ENCODE measurements at places on chromosomes 7 and 10.

DNA sequence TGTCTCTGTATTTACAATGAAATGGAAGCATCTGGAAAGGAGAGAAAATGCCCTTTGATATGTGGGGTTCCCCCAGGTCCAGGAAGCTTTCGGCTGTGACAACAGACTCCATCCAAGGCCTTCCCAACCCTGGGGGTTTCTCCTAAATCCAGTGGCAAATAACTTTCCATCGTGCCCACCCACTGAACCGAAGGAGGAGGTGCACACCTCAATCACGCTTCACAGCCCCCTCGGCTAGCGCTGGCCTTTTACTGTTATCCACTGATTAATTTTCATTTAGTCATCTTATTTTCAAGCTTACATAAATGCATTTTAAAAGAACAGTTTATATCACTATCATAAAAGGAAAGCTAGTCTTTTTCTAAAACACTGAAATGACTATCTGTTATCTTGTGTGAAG is 286.8 kb upstream of the ZMIZ1 start:
- DNase-seq = no peak

GRCh38 chr10:114513381-114513792 is 109.1 kb upstream of the AFAP1L2 start:
- DNase-seq = no peak

DNA sequence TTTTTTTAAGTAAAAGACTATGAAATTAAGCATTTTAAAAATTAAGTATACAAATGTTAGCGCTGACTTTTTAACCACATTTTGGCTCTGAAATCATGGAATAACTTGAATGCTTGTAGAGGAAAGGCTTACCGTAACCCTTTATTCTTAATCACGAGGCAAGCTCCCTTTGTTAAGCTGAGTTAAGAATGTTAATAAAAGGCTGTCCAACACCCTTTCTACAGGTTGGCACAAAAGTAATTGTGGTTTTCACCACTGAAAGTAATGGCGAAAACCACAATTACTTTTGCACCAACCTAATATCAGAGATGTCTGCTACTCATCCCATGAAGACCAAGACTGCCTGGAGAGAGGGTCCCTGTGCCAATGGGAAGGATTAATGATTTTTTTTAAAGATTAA is 70.6 kb downstream of the STK17A start:
- no peak for DNase-seq

DNA sequence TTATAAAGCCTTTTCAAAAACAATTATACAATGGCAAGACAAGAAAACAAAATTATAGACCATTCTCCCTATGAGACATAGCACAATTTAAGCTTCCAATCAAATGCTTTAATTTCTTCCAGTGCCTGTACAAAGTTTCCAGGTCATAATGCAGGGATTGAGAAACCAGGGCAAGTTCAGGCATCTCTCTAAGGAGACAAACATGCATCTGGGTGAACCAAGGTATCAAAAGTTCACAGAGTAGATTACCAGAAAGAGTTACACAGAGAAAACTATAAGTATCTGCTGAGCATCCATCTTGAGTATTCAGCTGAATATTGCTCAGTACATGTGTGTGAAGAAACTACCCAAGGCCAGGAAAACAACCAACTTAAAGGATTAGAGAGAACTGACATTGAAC is 89.1 kb downstream of the COL28A1 start:
- no peak for DNase-seq

- DNase-seq = peak; percentile 51
Measured at GRCh38 chr10:114103284-114103683, 59.6 kb downstream of the ADRB1 start.

- DNase-seq = no peak
Measured at GRCh38 chr7:27104341-27105058, 2.0 kb upstream of the HOXA2 start.

DNA sequence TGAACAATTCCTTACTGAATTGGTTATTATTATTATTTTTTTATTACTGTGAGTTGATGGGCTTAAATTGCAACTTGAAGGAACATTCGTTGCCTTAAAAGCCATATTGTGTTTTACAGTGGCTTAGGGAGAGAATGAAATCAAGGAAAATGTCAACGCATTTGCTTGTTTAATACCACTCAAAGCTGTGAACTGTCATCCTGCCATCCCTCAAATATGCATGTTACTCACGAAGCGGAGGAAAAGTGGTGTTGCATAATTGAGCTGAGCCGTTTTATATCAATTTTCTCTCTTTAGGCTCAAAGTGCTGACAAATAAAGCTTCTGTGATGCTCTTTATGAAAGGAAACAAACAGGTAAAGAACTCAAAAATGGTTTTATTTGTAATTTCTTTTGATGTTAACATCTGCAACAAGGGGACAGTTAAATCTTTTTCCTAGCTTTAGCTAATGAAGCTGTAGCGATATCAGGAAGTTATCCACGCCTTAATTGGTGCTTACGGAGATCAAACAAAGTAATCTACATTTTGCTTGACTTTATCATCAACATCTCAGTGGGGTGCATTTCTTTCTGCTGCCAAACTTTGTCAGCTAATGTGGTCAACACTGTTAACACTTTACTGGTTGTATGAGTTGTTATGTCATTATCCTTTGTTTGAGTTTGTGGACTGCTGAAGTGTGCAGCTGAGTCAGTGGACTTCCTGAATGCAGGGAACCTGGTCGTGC is 33.1 kb downstream of the GLRX3 start:
- no peak for DNase-seq

DNA sequence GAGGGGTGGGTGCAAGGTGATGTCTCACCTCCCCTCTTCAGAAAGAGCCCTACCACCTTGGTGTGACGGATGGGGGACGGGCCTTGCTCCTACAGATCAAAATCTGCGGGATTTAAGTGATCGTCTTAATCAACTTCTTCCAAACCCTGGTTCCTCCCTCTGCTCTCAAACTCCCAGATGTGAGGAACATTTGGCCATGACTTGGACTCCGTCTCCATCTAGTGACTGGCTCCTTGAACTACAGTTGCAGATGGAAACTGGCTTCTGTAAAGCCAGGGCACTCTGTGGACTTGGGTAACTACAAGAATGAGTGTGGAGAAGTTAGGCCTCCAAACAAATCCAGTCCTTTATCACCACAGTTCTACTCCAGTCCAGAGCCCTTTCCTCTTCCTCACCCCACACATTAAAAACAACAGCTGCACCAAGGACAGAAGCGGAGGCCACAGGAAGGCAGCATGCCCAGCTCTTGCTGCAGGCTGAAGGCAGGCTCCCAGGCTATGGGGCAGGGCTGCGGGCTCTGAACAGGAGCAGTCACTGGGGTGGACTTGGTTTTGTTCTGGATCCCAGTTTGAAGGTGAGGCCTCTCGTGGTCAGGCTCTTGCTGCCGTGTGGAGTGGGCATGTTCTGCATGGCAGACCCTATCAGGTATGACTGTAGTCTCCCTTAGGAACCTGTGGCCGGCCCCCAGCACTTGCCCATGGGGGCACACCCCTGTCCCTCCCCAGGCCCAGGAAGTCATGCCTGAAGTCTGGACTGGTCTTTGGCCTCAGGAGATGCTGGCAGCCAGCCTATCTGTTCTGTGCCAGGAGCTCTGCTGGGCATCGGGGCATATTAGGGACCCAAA is 79.4 kb downstream of the VWC2 start:
- DNase-seq = peak; percentile 13

DNA sequence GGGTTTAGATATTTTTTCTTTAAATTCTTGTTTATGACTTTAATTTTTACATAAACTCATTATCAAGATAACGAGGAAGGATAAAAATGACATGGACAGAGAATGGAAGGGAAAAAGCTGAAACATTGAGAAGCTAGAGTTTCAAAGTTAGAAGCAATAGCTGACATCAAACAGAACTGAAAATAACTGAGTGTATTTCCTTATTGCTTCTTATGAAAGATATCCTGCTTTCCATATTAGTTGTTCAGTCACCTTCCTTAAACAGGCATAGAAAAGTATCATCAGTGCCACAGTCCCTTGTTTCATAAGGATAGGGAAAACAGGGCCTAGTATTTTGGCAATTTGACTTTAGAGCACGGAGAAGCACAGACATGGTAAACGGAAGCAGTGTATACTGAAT is 460.5 kb upstream of the GHITM start:
- DNase-seq = no peak

- DNase-seq = no peak
Measured at GRCh38 chr7:71627651-71628050, 495.7 kb downstream of the GALNT17 start.

DNA sequence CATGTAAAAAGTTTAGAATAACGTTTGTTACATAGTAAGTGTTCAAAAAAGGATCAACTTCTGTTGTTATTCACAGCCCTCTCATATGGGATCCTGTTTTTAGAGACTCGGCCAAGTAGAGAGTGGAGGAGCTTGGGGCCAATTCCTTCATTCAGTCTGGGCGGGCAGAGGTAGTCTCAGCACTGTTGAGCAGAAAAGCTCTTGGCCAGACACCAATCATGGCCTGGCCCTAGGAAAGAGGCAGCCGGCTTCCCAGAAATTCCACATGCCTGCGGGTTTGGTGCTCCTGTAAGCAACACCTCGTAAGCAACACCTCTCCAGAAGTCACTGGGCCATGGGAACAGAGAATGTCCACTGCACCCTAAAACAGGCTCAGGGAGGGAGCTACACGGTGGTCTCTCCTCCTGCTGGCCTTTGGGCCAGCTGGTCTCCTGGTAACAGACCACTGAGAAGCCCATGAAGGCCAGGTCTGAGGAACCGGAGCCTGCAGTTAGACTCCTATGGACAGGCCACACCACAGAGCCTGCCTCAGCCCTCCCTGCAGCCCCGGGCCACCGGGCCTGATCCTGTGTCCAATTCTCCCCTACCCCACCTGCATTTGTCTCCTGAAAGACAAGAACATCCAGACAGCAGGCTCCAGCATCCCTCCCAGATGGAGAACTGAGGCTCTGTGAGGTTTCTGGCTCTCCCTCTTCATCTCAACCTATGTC is 149.1 kb downstream of the GRID1 start:
- no peak for DNase-seq

GRCh38 chr7:143396625-143397556 is 11.8 kb downstream of the EPHA1 start:
- no peak for DNase-seq

GRCh38 chr7:19491821-19492452 is 216.9 kb downstream of the POLR1F start:
- DNase-seq = peak; percentile 28

DNA sequence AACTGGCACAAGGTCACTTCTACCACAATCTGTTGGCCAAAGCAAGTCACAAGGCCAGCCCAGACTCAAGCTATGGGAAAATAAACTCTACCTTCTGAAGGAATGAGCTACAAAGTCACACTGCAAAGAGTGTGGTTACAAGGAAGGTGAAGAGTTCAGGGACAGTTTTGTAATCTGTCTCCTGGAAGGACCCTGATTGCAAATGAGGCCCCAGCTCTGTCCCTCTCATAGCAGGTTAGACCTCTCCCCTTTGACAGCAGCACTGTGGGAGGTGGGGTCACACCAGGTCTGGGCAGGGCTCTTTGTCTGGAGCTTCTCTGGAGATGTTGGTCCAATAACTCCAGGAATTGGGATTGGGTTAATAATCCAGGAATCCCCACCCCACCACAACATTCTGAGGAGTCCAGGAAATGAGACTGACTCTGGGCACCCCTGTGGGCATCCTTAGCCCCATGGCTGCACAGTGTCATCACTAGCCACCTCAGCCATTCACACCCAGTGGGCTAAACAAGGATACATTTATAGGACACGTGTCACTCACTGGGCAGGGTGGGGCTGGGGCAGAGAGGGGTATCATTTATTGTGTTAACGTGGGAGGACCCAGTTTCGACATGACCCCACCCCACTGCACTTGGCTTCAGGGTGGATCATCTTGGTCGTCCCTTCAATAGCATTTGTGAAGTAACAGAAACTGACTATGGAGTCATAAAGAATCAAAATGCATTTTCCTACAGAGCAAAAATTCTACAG is 23.7 kb upstream of the C10orf105 start:
- DNase-seq = no peak

DNA sequence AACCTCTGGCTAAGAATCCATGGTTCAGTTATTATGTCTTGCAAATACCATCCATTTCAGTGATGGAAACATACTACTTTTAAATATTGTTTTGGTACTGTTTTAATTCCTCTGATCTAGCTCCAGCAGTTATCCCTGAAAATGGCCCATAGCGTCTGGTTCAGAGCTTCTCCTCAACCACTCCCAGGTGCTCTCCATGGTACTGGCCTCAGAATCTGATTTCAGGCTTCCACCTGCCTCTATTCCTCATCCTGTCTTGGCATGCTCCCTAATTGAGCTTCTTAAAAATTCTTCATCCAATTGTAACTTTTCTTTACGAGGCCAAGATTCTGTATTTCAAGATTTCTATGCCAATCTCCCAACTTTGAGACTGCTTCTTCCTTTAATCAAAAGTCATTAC is 236.3 kb downstream of the HTR7 start:
- no peak for DNase-seq

DNA sequence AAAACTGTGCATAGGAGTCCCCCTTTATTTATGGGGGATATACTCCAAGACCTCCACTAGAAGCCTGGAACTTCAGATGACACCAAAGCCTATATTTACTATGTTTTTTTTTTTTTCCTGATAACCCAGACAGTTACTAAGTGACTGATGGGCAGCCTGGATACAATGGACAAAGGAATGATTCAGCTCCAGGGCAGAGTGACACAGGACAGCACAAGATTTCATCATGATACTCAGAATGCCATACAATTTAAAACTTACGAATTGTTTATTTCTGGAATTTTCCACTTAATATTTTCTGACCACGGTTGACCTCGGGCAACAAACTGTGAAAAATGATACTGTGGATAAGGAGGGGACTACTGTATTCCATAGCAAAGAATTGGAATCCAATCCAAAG is 843.6 kb downstream of the PCDH15 start:
- no peak for DNase-seq

DNA sequence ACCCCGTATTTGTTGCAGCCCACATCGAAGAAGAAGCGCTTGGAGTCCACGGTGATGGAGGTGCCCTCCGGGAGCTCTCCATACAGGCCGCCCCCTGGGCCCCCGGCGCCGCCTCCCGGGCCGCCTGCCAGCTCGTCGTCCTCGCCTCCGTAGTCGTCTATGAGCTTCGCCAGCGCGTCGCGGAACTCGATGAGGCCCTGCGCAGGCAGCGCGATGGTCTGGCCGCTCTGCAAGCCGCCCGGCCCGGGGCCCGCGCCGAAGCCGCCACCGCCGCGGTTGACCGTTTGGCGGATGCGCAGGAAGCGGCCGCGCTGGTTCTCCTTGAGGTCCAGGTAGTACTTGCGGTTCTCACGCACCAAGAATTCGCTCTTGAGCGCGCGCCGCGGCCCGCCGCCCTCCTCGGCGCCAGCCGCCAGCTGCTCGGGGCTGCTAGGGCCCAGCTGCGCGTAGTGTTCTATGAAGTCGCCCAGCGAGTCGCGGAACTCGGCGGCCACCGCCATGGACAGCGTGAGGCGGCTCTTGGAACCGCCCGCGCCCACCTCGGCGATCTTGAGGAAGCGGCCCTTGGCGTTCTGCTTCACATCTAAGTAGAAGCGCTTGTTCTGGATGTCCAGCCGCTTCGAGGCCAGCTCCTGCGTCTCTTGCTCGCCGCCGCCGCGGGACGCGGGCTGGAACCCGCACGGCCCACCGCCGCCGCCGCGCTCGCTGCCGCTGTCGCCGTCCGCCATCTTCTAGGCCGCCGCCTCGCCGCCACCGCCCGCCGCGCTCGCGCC is 523 bp downstream of the PURB start:
- DNase-seq = peak; percentile 53

- no peak for DNase-seq
Measured at GRCh38 chr10:30705101-30705624, 75.6 kb upstream of the LYZL2 start.

Measured in inflammatory macrophage treated with lipopolysaccharide for 4 hours (primary cell).